ENCODE measurements at places on chromosomes 7 and 10.

DNA sequence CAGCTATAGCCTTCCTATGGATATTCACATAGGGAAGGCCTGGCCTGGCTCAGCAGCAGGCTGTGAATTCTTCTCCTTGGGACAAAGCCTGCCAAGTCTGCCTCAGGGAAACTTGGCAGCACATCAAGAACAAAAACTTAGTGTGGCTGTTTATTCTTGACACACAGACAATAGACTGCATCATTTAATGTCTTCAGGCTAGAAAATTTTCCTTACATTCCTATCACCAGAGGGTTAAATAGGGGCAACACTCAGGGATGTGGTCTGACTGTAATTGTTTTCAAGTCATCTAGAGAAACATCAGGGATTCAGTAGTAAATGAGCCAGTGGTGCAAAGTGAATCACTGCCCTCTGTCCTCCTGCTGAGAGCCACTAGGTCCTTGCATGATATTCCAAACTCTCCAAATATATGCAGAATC lies 137.3 kb downstream of the SEMA3C start:
- DNase-seq: peak; percentile 74

- DNase-seq: no peak
These were observed 165.8 kb downstream of the TMEM178B start for GRCh38 chr7:141239661-141240060.

- no peak for DNase-seq
These were observed 217.2 kb downstream of the PCLO start for GRCh38 chr7:82945480-82945879.

DNA sequence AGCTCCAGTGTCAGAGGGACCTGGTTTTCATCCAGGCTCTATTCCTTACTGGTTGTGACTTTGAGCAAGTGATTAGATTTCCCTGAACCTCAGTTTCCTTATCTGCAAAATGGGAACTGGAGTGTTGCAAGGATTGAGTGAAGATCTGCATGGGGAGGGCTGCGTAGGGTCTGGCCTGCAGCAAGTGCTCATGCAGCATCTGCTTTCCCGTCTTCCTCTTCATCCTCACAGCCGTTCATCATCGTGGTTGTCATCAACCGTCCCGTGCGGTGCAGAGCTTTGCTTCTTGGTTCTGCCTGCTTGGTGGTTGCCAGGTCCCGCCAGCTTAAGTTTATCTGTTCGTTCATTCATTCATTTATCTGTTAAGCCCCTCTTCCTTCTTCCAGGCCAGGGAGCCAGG lies 135.0 kb downstream of the GRK5 start:
- peak; percentile 14 for DNase-seq

GRCh38 chr10:79052291-79053080 lies 16.3 kb upstream of the ZMIZ1 start:
- peak; percentile 22 for DNase-seq

DNA sequence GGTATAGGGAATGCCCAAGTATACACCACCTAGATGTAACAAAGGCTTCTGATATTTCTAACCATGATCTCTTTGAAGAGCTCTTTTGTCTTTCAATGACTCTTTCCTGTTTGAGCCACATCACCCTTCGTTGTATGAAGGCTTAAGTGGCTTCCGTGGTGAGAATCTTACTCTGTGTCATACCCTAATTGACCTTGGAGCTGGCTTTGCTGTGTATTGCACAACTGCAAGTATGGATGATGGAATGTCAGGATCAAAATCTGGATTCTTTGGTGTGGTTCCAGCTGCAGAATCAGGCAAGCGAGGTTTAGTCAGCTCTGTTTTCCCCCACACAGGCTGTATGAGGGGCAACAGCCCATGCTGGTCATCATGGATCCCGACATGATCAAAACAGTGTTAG lies 16.0 kb downstream of the CYP3A43 start:
- no peak for DNase-seq

GRCh38 chr7:44760034-44760580 lies 11.5 kb downstream of the ZMIZ2 start:
- DNase-seq: no peak

GRCh38 chr7:158834878-158835784 lies 5.8 kb upstream of the ESYT2 start:
- DNase-seq: no peak

GRCh38 chr10:7185367-7185690 lies 225.5 kb downstream of the SFMBT2 start:
- no peak for DNase-seq

- DNase-seq: peak; percentile 81
These were observed 136.5 kb upstream of the NAMPT start for GRCh38 chr7:106421181-106421762.

GRCh38 chr7:2013381-2014311 lies 219.1 kb downstream of the MAD1L1 start:
- peak; percentile 14 for DNase-seq

GRCh38 chr10:25934621-25935139 lies 651 bp downstream of the MYO3A start:
- peak; percentile 28 for DNase-seq

GRCh38 chr7:152093717-152094116 lies 68.2 kb downstream of the GALNT11 start:
- no peak for DNase-seq

GRCh38 chr10:113573368-113573767 lies 20.5 kb downstream of the HABP2 start:
- DNase-seq: no peak

DNA sequence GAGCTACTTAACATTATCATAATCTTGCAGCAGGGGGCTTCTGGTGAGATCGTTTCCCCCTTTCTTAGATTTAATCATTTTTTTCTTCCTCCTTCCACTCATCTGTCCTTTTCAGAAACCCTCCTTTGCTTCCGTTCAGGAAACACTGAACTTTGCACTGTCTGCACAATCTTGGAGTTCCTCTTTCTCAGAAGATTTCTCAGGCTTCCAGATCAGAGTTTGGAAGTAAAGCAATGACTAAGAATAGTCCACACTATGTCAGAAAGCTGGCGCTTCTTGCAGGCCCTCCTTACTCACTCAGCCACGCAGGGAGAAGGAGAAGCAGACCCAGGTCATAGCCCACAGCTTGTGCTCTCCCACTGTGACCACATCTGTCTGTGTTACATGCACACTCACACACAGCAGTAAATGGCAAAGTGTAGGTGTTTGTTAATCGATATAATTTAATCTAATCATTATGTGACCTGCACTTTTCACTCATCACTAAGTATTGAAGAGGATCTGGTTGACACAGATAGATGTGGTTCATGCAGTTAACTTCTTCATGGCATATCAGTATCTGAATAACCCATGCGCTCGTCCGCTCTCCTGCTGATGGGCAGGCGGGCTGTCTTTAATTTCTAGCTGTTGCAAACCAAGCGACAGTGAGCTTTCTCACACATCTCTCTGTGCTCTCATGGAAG lies 30.2 kb downstream of the ALOX5 start:
- DNase-seq: no peak
